Stimulated activated CD4-positive, alpha-beta T cell treated with anti-CD3 and anti-CD28 coated beads, Interleukin-12 subunit alpha, Interleukin-12 subunit beta, amount 100 ng/mL, for 4 hours (primary cell): ENCODE measurements at places on chromosomes 11 and 22.

- DNase-seq: no peak
Measured at GRCh38 chr11:5923794-5924193, 18.3 kb upstream of the OR56A3 start.

DNA sequence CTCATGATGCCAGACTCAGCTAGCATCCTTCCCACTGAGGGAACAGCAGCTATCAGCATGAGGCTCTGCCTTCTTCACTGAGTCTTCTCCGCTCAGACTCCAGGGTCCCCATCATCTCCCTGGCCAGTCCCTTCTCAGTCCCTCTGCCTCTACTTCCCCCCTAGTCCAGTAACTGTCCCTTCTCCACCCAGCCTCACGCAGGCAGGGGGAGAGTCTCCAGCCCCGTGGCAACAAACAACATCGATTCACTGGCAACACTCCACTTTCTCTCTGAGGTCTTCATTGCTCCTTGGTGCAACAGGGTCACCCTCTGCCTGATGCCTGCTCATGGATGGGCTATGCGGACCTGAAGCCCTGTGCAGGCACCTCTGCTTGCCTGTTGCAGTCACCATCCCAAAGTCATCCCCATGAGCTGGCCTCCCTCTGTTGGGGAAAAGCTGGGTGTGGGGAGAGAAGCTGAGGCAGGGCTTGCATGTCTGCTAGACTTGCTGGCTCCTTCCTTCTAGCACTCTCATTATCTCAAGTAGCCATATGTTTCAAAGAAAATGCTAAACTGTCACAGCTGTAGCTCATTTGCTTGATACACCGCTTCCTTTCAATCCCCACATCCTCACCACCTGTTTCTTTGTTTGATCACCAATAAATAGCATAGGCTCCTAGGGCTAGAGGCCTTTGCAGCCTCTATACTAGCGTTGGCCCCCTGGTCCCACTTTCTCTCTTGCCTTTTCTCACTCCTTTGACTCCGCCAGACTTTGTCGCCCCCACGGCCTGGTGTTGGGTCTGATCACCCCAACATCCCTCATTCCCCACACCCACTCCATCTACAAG, 4.3 kb upstream of the BCR start:
- no peak for DNase-seq

DNA sequence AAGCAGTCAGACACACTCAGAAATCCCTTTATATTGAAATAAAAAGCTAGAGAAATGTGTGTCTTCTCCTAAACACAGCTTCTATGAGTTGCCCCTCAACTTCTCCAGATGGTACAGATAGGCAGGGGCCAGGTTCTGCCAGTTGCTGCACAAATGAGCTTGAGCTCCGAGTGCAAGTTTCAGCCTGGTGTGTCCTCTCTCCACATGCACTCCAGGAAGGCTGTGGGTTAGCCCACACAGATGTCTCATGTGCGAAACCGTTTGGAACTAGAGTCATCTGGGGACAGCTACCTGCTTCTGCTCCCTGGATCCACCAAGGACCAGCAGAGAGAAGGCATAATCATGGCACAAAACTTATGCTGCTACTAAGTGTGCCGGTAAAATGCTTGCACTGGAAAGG, 812.6 kb downstream of the OPCML start:
- no peak for DNase-seq

- no peak for DNase-seq
Measured at GRCh38 chr11:123000721-123001120, 19.1 kb upstream of the BSX start.

DNA sequence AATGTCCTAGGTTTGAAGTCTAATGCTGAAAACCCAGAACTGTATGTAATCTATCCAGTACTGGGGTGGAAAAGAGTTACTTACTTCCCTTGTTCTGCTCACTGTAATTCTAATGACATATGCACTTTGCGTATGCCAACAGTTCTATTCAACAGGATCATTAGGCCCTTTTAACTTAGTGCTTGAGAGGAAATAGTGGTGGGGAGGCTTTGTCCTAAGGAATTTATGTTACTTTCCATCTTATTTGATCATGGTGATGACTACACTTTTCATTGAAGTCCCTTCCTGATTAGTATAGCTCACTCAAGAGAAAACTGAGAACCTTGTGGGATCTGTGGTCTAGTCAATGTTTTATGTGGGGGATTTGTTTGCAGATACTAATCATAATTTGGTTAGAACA, 348.2 kb downstream of the GUCY1A2 start:
- no peak for DNase-seq

DNA sequence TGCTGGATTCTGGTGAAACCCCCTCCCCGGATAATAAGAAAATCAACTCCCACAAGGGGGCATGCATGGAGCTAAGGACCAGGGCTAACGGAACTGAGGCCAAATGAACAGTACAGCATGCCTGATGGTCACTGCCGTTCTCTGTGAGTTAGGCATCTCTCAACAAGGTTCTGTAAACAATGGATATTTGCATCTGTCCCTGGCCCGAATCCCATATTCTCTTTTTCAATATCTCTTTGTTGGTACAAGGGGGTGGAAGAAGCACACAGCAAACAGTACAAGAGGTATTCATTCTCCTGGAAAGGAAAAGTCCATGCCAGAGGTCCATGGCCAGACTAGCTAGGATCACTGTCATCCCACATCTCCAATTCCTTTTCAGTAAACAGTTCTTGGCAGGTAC, 32.2 kb upstream of the APOA1 start:
- no peak for DNase-seq

DNA sequence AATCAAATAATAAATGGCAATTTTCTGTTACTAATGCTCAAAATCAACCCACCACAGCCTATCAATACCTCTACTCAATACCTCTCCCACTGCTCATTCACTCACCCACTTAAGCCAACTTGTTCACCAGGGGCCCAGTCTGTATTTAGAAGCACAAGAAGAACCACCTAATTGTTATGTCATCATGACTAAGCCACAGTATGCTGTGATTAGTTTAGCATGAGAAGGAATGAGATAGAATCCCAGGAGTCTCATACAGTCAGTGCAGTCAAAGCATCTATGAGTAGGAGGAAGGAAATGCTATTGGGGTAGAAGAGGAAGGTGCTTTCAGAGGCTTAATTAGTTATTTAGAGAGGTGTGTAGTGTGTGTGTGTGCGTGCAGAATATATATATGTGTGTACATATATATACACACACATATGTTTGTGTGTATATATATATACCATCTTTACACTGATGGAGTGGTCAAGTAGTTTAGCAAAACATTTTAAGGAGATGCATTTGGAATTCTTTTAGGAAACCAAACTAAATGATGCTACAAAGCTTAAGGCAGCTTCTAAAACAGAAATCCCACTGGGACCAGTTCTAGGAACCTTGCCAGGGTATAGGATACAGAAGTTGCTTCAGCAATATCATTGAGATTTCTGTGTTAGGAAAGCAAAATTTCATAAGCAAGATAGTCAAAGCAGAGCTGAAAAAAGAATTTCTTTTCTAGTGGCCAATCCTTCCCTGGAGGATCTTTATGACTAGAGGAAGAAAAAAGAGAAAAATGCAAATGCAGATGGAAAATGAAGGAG, 27.5 kb downstream of the KCNA4 start:
- DNase-seq: no peak

GRCh38 chr11:101083335-101083734, 46.3 kb downstream of the PGR start:
- DNase-seq: no peak

- DNase-seq: no peak
Measured at GRCh38 chr22:29313576-29314466, 1.7 kb downstream of the RASL10A start.

DNA sequence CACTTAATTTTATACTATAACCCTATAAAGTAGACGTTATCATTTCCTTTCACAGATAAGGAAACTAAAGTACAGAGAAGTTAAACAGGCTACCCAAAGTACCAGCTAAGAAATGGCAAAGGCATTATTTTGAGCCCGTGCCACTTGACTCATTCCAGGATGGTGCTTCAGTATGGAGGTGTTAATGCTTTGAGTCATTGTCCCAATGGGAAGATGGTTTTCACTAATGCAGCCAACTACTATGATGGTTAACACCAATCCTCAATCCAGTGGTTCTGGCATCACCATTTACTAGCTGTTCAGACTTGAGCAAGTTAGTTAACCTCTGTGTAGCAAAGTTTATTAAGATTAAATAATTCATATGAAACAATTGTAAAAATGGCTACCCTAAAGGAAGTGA, 123.1 kb upstream of the SLC5A12 start:
- no peak for DNase-seq
